ENCODE measurements at places on chromosomes 5 and 9.

GRCh38 chr9:111902391-111903139 lies 6.0 kb downstream of the UGCG start:
- no peak for DNase-seq

- DNase-seq: peak; percentile 31
These were observed 41.9 kb upstream of the PLPP6 start for GRCh38 chr9:4620057-4620765.

GRCh38 chr9:84669013-84669287 lies 579 bp upstream of the NTRK2 start:
- no peak for DNase-seq

DNA sequence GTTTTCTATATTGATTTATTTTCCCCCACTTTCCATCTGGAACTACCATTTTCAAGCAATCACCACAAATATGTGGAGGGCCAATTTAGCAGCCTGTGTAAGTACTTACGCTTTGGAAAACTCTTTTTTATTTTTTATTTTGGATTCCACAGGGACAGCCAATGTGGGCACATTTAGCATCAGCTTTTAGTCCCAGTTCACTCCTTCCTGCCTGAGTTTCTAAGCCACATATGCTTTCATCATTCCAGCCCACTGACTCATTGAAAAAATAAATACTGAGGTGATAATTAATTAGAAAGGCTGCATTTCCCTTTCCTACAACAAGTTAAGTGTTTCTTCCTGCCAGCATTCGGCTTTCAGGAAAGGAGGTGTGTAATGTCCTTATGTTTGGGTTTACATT lies 76.8 kb downstream of the TMEM167A start:
- no peak for DNase-seq

GRCh38 chr5:95471942-95472341 lies 80.8 kb downstream of the FAM81B start:
- DNase-seq: no peak

DNA sequence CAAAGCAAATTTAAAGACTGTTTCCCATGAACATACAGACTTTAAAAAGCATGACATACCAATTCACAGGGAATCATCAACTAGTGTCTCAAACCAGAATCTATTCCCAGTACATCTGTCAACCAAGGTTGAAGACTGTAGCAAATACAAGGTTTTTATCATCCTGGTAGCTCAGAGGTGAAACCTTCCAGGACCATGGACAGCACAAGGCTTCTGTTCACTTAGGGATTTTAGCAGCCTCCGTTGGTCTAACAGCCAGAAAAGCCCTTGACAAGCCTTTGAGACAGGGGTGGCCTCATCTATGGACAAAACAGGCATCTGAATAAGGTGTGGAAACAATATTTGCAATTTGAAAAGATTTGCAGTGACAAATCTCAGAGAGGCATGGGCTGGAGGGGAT lies 119.0 kb downstream of the TRIM32 start:
- DNase-seq: no peak

- no peak for DNase-seq
These were observed 96.7 kb downstream of the MRPS27 start for GRCh38 chr5:72223371-72223770.

DNA sequence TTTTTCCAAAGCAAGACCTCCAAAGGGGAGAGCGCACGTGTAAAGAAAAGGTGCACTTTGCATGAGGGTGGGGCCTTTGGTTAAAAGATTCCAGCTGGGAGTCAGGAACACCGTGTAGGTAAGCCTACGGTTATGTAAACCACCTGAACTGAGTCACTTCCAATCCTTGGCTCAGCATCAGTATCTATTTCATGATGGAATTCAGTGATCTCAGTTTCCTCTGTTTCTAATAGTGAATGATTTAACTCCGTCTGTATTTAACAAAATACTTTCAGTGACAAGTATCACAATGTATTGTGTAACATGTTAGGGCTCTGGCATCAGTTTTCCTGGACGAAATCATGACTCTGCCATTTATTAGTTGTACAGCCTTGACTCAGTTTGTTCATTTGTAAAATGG lies 1.3 kb upstream of the SVEP1 start:
- DNase-seq: no peak

DNA sequence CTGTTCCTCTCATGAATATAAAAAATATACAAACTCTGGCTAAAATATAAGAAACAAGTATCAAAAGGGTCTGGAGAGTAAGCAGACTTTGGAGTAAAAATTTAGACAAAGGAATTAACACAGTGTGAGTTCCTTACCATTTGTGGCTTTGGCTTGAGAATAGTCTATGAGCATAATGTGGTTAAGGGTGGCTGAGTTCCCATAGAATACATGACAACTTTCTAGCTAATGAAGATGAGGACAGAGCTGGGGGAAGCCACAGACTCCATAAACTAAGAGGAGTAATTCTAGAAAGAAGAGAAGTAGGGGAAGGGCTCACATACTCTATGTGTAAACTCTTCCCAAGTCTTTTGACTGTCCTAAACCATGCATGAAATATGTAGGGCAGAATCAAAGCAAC lies 79.4 kb downstream of the CAAP1 start:
- no peak for DNase-seq

- no peak for DNase-seq
These were observed 47.5 kb upstream of the ADRB2 start for GRCh38 chr5:148778882-148779281.

GRCh38 chr5:72465601-72466563 lies 41.3 kb downstream of the ZNF366 start:
- peak; percentile 26 for DNase-seq

DNA sequence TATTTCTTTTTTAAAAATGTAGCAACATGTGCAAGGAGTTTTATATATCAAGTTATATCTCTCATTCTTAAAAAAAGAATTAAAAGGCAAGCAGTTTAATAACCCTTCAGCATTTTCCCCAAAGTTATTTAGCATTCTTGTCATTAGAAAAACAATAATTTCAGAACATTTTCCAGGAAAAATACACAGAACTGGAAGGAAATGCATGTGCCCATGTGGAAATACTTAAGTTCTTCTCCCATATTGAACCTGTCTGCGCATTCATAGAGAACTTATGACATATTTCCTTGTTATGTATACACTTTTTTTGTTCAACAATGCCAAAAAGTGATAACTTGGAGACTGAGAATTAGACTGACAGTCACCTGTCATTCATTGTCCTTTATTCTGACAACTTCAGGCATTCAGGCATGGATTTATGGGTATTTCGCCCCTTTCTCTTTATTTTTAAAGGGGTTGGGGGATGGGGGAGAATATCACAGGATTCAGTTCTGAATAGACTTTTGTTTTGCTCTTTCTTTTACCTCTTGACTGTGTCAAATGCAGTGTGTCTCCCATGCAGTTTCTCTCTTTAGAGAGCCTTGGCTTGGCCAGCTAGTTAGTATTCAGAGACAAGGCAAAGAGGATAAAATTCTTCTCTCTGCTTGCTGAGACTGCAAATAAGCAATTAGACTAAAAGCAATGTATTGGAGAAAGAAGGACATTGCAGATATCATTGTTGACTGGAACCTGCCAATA lies 701.0 kb downstream of the NR2F1-AS1 start:
- no peak for DNase-seq

DNA sequence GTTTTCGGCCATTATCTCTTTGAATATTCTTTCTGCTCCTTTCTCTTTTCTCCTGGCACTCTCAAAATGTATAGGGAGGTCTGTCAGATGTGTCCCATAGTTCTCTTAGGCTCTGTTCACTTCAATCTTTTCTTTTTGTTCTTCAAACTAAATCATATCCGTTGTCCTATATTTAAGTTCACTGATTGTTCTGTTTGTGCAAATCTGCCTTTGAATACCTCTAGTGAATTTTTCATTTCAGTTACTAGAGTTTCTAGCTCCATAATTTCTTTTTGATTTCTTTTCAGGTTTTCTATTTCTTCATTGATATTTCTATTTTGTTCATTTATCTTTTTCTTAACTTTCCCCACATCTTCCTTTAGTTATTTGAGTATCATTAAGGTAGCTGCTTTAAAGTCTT lies 65.4 kb downstream of the CERT1 start:
- no peak for DNase-seq

- DNase-seq: no peak
These were observed 6.9 kb upstream of the SLC12A7 start for GRCh38 chr5:1118738-1119137.

GRCh38 chr5:23474315-23474714 lies 33.1 kb upstream of the PRDM9 start:
- no peak for DNase-seq

- DNase-seq: no peak
These were observed 154.8 kb downstream of the PALM2AKAP2 start for GRCh38 chr9:109934857-109935215.

GRCh38 chr9:126942399-126942798 lies 27.8 kb downstream of the RALGPS1 start:
- DNase-seq: no peak

GRCh38 chr5:165272436-165272835 lies 1767.0 kb downstream of the MAT2B start:
- DNase-seq: no peak

DNA sequence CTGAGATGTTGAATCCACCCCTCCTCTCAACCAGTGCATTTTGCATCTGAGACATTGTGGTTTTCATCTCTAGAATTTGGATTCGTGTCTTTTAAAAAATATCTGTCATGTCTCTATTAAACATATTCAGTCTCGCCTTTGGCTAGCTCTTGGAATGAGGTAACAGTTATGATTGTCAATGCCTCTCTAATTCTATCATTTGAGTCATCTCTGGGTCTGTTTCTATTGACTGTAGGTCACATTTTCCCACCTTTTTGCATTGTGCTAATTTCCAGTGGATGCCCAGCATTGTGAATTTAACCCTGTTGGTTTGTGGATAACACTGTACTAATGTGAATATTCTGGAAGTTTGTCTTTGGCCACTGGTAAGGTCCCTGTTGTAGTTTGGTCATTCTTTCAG lies 8.4 kb upstream of the SLC6A3 start:
- no peak for DNase-seq

- DNase-seq: no peak
These were observed 105.2 kb downstream of the PBX3 start for GRCh38 chr9:125852386-125852785.

GRCh38 chr5:110333384-110333783 lies 393.1 kb downstream of the TMEM232 start:
- DNase-seq: no peak

GRCh38 chr5:113264046-113264445 lies 170.7 kb downstream of the TSSK1B start:
- no peak for DNase-seq

DNA sequence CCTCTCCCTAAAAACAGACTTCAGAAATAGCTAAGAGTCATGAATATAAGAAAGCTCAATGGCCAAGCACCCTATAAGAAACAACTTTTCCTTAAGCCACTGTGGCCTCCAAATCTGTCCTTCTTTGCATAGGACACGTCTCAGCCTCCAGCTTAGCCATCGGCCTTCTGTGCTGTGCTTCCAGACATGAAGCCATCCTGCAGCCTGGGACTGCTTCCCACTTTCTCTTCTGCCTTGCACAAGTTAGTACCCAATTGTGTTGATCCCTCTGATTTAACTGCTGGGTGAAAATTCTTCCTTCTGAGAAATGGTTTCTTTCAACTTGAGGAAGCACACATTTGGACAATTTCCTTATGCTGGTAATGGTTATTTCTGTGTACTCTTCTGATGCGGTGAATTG lies 334.7 kb downstream of the MARCHF11 start:
- DNase-seq: no peak

- no peak for DNase-seq
These were observed 85.6 kb downstream of the RAD23B start for GRCh38 chr9:107368696-107369095.

- DNase-seq: no peak
These were observed 69.9 kb downstream of the JAKMIP2 start for GRCh38 chr5:147712598-147712997.

DNA sequence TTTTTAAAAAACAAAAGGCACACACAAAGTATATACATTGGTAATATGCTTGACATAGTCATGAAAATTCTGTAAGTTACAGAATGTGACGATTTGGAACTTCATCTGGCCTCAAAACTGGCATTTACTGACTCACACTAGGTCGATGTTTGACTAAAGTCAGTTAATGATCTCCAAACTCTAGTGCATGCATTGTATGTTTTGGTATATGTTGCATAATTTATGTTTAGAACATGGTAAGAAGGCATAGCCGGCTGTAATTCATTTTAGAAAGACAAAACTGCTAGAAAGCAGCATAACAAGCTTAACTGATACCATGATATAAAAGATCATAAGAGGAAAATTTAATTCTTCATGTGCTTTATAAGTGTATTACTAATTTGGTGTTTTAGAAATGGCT lies 58.6 kb upstream of the RICTOR start:
- no peak for DNase-seq

GRCh38 chr5:113487781-113488644 lies at the start of gene MCC:
Gene MCC (minus strand): TSS chr5:113488453.
- DNase-seq: peak; percentile 53

DNA sequence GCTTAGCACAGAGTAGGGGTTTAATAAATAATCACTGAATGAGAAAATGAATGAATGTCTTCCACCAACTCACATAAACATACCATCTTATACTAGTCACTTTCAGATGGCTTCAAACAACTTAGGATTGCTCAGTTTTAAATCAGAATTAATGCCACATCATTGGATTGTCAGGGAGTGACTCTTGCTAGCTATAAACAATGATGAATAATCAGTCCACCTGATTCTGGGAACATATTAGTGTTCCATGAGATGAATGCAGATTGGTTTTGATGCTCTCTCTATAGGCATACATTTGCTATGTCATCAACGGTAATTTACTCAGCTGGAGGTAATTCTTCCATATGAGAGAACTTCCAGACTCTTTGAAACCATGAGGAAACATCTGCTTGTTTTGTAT lies 97.4 kb downstream of the CDH9 start:
- DNase-seq: no peak

DNA sequence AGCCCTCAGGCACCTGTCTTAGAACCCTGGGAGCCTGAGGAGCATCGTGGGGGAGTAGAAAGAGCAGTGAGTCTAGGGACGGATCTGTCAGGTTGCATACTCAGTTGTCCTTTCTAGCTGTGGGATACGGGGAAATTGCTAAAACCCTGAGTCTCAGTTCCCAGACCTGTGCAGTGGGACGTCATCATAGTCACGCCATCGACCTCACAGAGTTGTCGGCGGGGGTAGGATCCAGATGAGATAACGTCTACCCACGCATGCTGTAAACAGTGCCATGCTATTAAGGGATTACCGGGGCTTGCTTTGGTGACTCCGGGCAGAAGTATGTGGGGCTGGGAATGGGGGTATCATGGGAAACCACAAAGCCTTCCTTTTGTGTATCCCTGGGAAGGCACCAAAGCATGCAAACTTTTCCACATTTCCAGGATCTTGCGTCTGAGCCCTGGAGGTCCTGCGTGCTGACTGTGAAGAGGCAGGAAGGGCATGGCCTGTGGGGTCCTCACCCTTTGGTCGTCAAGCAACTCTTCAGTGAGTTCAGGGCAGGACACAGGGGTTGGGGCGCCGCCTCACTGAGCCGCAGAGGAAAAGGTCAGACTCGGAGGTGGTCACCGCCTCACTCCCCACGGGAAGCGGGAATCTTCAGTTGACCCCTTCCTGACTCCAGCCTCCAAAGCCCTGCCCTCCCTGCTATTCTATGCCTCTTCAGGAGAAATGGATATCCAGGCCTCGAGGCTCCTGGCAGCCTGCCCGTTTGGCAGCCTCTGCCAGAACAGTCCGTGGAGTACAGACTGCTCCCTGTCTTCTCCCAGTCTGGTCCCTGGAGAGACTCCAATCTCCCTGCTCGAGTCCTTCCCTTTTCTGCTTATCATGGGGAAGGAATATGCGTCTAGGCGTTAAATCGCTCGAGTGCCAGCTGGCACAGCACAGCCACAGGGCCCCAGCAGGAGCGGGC lies 186.8 kb upstream of the KLF9 start:
- no peak for DNase-seq
